NCI-H1105 (cell line): ENCODE measurements at places on chromosomes 3 and 15.

- DNase-seq, result no peak
Observed at GRCh38 chr15:66880380-66881155, 178.5 kb downstream of the SMAD6 start.

DNA sequence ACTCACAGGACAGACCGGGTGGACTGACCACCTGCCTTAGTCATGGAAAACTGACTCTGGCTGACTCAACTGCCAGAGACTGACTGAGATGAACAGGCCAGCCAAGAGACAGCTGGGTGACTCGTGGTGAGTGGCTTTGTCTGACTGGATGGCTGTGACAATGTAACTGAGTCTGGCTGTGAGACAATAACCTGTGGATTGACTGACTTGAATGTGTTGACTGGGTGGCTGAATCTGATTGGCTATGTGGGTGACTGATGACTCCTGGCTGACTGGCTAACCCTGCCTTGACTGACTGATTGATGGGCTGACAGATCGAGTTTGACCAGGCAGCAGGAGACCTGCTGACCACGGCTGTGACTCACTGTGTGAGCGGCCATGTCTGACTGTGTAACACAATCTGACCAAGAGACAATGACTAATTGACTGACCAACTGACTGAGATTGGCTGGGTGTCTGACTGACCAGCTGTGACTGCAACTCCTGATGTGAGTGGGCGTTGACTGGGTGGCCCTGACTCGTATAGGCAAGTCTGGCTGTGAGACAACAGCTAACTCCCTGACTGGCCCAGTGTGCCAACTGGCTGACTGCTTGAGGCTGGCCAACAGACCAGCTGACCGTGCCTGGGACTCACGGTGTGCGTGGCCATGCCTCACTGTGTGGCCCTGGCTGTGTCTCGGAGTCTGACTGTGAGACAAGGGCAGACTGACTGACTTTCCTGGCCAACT, 509.1 kb downstream of the SHQ1 start:
- no peak for DNase-seq

- DNase-seq, result no peak
Observed at GRCh38 chr3:170867143-170867937, 2.7 kb downstream of the RPL22L1 start.

- DNase-seq, result no peak
Observed at GRCh38 chr3:27356976-27357375, 12.2 kb downstream of the NEK10 start.

DNA sequence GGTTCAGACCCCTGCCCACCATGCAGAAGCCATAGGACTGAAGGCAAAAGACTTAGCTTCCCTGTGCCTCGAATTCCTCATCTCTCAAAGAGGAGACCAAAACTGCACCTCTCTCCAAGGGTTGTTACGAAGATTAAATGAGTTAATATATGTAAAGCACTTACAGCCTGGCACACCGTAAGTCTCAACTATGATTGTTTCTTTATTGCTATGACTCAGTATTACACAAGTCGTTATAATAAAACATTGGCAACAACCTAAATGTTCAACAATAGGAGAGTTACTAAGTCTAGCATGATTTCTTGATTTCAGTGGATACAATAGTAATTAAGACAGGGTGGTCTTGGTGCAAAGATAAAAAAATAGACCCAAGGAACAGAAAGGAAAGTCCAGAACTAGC, 19.6 kb upstream of the FGD5 start:
- DNase-seq, result no peak

DNA sequence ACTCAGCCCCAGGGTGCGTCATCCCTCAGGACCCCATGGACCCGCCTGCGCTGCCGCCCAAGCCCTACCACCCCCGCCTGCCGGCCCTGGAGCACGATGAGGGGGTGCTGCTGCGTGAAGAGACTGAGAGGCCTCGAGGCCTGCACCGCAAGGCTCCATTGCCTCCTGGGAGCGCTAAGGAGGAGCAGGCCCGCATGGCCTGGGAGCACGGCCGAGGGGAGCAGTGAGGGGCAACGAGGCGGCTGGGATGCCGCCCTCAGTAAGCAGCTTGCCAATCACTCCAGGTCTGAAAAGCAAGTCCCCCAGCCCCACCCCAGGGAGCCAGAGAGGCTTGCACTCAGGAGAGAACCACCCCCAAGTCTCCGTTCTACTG, 3.8 kb upstream of the MANF start:
- DNase-seq, result no peak

GRCh38 chr15:48091522-48091921, 29.3 kb upstream of the SLC24A5 start:
- DNase-seq, result no peak

DNA sequence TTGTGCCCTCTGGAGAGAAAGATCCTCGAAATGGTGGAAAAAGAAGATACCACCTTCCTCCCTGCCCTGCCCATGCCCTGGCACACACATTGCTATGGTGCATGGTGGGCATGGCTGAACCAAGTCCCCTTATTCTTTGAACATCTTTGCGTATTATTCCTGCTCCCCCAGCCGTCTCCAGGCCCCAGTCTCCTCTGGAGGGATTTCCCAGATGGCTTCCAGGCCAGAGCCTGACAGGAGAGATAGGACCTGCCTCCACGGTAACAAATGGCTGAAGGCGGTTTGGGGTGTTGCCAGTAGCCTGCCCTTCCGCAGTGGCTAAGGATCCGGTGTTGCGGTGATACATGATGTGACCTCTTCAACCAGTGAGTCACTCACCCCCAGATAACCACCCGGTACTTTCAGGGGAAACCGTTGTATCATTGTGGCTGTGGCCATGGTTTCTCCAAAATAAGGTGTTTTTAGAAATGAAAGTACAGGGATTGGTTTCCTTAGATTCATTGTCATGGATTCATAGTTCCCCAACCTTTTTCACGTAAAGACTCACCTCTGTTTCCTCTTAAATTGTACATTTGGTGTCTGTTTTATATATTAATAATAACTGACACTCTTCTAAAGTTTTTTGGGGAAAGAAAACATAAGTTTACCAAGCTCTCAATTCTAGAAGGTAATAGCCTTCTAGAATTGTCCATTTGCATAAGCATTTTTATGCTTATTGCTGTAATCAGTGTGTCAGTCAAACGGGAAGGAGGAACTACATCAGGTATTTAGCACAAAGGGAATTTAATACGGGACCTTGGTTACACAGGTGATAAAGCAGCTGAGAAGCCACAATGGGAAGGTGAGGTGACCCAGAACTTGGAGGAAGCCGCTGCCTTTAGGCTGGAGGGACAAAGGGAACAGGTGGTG, 25.9 kb downstream of the SMAD3 start:
- DNase-seq, result no peak

GRCh38 chr3:82764521-82764920, 1003.1 kb upstream of the GBE1 start:
- DNase-seq, result no peak

- DNase-seq, result no peak
Observed at GRCh38 chr3:4306860-4307259, 3.7 kb downstream of the SETMAR start.

- DNase-seq, result no peak
Observed at GRCh38 chr3:88076712-88077111, 17.7 kb downstream of the ZNF654 start.

- no peak for DNase-seq
Observed at GRCh38 chr3:30011237-30011803, 595.1 kb upstream of the TGFBR2 start.

DNA sequence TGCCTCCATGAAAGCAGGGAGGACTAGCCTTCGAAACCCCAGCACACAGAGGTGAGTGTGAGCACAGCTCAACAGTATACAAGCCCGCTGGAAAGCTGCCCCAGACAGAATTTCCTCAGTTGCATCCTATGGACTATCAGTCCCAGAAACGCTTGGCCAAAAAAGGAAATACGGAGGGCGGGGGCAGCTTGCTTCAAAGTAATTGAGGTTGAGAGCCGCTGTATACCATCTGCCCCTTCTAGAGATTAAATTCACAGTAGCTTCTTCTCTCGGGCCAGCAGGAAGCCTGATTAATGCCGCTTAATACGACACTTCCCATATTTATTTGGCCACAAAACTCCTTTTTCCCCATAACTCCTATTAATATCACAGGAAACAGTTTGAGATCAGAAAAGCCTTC, 88.7 kb downstream of the LIPC start:
- no peak for DNase-seq

GRCh38 chr15:78507831-78508160, 419 bp downstream of the HYKK start:
- DNase-seq, result no peak

DNA sequence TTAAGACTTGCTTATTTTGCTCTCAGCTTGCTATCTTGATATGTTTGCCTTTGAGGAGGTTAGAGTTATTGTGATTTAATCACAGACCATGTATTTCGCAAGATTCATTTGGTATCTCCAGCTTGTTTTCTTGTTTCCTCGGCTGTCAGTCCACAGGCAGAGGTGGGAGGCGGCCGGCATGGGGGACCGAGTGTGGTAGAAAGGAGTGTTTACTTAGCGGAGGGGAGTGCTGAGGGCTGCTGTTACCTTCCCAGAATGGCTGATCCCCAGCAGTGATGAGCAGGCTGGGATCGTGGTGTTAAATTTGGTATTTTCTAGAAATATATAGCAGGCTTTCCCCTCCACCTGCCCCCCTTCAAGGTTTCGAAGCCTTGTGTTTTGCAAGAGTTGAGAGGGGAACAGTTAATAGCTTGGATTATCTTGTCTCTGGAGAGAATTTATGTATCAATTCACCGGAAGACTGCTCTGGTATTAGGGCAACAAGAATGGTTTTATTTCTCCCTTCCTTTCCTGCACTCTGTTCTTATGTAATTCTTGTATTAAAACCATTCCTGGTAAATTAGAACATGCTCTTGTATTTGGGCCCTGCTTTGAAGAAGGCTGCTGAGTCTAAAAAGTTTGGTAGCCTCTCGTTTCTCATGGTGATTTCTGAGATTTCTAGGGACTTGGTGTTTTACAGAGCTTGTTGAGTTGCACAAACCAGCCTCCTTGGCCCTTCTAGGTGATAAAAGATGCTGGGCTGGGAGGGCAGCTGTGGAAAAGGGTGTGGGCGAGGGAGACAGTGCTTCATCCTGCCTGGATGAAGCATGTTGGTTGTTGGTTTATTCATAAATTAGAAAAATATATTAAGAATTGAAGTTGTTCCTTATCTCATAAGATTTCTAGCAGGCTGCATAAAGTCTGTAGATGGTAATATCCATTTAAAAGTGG, 151.4 kb downstream of the IGF1R start:
- peak; percentile 13 for DNase-seq

DNA sequence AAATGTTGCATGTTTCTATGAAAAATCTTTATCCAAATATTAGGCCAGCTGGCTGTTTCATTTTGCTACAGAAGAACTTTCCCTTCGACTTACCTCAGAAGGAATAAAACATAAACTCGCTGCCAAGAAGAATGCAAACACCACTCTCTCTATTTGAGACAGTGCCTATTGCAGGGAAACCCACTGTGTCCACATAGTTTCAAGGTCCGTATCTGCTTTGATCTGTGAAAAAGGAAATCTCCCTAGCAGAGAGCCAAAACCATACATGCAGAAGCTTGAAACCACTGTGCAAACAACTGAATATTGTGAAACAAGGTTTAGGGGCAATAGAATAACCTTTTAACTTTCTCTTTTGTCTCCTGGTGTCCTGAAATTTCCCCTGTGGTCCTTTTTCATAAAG, 35.0 kb upstream of the CAPN7 start:
- no peak for DNase-seq

- no peak for DNase-seq
Observed at GRCh38 chr3:120498556-120499346, 48.0 kb upstream of the FSTL1 start.
